Activated CD8-positive, alpha-beta memory T cell treated with anti-CD3 and anti-CD28 coated beads, Interleukin-2, amount 50 U/mL, for 48 hours (primary cell): ENCODE measurements at places on chromosomes 2 and 18.

GRCh38 chr2:188306271-188306670, 14.6 kb downstream of the GULP1 start:
- DNase-seq = no peak

DNA sequence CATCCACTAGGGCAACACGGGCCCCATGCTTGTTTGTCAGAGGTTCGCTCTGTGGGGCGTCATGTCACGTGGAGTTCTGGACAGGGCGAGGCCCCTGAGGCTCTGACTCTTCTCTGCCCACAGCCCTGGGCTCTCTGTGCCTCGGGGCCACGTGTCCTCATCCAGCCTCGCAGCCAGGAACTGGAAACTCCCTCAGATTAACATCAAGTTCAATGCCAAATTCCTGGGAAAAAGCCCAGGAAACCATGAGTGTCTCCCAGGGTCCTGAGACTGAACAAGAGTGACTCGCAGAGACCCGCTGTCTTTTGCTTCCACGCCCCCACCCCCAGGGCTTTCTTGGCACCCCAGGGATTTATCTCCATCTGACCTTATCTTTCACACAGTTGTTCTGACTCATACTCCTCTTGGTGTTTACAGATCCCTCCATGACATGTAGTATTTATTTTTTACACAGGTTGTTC, 174.0 kb upstream of the PIEZO2 start:
- no peak for DNase-seq

GRCh38 chr2:103823847-103824246, 1030.1 kb upstream of the POU3F3 start:
- DNase-seq = no peak

DNA sequence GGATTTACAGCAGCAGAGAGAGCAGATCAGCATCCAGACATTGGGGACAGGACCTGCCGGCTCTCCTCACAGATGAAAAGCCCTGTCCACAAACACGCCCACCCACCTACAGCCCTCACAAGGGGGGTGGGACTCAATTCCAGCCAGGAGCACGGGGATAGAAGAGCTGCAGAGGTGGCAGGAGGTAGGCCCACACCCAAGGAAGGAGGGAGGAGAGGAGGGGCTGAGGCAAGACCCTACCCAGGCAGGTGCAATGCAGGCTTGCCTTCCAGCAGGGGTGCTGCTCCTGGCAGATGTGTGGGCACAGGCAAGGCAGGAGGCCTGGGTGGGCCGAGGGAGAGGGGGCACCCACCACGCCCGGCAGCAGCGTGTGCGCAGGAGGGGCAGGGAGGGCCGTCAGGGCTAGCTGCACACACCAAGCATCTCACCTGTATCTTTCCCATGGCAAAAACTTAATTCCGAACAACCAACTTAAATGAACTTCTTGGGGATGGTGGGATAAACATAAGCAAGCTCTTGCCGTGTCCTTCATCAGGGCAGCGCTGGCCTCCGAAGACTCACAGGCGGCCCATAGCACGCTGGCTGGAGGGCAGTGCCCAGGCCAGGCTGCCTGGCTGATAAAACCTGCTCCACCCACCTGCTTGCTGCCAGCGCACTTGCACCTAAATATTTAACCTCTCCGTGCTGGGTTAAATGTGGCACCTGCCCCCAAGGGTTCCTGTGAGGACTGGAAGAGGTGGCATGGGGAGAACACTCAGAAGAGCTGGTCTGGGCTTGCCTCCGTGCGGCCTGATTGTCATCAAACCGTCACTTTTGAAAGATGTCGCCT, 219.5 kb downstream of the HDAC4 start:
- no peak for DNase-seq

DNA sequence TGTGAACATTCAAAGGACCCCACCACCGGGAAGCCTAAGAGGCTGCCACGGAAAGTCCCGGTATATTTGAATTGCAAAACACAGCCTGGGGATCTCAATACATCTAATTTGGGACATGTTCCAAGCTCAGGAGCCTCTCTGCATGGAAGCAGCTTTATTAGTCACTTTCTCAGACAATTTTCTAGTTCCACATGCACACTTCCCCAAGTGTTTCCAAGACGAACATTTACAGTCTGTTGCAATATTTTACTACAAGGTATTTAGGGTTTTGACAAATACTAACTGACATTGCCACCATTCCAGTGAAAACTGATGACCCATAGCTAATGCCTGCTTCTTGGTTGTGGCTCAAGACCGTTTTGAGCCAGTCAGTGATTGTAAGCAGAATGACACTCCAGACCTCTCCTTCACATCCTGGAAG, 145.3 kb downstream of the NCKAP5 start:
- no peak for DNase-seq

DNA sequence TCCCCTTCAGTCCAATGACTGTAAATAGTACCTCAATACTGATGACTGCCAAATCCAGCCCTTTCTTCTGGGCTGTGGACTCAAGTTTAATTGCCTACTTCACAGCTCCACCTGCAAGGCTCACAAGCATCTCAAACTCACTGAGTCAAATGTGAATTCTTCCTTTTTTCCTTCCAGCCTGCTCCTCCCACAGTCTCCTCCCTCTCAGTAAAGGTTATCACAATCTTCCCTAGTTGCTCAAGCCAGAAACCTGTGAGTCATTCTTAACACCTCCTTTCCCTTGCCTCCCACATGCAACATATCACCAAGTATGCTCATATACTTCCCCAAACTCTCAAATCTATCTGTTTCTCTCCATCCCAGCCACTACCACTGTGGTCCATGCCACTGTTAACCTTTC, 3.7 kb upstream of the MFSD6 start:
- no peak for DNase-seq

GRCh38 chr2:29227935-29228675, 112.9 kb downstream of the CLIP4 start:
- DNase-seq = no peak

DNA sequence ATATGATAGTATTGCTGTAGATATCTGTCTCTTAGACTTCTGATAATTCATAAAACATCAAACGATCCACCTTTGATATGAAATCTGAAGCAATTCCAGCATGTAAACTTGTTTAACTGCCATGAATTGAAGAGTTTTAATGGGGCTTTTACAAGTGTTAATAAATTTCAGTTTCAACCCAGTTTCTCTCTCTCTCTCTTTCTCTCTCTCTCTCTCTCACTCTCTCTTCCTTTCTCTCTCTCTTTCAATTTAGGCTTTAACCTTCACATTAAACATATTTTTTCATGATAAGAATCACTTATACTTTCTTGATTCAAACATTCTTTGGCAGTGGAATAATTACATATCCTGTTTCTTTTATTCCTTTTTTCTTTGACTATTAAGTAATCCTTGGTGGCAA, 296.1 kb downstream of the EPHA4 start:
- DNase-seq = no peak

DNA sequence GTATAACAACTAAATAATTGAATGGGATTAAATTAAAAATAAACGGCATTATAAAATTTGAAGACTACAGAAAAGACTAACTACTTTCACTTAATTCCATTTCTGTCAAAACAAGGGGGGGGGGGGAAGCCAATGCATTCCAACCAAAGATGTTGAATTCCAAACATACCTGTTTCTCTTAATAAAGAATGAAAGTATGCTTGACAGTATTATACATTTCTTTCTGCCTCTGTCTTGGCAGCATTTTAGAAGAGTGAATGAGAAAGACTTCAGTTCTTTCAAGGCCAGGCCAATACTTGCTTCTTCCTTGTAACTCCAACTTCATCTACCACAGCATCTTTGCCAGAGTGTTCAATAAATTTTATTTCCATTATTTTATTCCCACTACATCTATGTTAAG, 65.9 kb downstream of the PDE11A start:
- DNase-seq = no peak

DNA sequence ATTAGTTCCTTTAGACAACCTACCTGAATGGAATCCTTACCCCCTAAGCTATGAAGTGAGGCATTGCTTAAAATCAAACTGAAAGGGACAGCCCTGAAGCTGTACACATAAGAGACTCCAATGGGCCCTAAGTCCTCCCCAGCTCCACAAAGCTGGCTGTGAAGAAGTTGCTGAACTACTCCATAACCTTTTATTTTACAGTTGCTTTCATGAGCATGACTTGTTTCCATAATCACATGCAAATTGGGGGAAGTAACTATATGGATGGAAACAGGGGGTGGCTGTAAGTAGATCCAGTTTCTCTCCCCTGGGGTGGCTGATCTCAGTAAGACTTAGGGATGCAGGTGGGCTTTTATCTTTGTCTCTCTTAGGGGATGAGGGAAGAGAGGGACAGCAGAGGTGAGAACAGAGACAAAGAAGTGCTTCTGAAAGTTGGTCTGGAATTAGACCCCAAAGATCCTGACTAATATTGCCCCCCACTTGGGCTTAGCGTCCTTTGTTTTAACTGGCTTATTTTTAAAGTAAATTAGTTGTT, 5.5 kb downstream of the FZD5 start:
- DNase-seq = no peak

DNA sequence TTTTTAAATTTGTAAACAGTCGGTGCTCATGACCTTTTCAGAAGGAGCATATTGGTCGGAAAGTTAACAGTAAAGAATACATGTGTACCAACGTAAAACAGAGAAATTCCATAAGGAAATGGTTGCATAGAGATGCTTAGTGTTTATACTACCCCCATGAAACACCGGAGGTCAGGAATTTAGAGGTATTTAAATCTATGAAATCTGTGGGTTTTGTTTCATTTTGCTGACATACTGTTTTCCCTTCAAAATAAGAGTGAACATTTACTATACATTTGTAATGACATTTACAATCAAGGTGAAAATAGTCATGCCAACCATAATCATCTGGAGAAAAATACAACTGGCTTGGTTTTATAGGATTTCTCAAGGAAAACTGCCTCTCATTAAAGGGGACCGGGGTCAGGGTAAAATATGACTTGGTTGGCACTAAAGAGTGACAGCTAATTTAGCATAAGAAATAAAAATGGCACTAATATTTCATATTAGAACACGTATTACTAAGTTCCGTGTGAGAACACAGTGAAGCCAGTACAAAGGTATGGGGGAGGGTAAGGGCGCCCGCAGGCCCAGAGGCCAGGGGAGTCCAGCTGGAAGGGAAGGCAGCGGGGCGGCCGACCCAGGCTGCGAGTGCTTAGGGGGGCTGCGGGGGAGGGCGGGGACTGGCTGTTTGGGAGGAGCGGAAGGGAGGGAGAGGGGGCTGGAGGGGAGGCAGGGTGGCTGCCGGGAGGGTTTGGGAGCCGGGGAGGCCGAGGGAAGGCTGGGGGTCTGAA, 1.1 kb upstream of the RNU4ATAC start:
- DNase-seq = no peak

- DNase-seq = no peak
These were observed 96.5 kb downstream of the EHBP1 start for GRCh38 chr2:62801814-62802523.

- no peak for DNase-seq
These were observed 550 bp downstream of the MFSD6 start for GRCh38 chr2:190408538-190409271.

DNA sequence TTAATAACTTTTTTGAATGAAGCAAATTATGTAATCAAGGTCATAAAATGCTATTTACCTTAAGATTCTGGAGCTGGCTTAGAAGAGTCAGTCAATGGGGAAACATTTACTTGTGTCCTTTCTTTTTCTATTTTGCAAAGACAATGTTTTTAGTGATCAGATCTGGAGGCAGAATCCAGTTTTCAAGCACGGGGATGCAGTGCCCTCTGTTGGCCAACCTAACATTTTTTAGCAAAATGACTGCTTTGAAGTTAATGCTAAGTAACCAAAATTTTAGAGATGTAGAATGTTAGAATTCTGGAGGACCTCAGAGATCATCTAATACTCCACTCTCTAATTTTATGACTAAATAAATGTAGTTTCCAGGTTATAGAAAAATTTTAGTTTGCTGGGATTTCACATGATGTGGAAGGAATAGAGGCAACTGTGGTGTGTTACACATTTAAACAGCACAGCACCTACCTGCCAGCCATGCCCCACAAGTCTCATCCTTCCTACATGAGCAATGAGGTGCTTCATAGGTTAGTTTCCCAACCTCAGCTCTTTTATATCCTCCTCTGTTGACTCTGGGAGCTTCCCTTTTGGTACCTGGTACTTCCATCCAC, 23.6 kb upstream of the SLC9A4 start:
- DNase-seq = peak; percentile 79
